ENCODE measurements at places on chromosomes 16 and 17.
A peak's percentile ranks its signal among the peaks of the same experiment; 100 is the strongest.

DNA sequence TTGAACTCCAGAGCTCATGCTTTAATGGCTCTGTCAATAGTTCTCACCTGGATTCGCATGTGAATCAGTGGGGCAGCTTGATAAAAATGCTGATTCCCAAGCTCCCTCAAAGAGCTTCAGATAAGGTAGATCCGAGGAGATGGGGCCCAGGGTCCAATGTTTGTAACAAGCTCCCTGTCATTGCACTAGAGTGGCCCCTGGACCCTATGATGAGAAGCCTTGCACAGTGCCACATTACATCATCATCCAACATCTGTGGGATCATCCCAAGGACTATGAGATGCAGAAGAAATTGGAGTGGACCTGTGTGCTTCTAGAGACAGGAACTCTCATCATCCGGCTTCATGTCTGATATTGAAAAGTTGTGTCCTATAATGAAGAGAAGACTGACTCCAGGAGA, 340.8 kb downstream of the SHISA9 start:
- DNase-seq: no peak

DNA sequence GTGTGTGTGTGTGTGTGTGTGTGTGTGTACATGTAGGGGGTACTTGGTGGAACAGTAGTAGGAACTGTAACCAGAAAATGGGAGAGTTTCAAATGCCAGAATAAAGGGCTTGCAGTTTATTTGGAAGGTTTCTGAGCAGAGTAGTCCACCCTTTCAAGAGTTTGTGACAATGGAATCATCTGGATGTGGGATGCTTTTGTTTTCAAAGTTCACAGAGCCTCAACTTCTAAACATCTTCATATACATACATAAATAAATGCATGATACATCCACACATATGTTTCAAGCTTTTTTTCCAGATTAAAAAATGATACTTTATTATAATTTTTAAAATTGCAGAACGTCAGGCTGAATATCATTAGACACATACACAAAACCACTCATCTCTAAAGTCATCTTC, 2.4 kb upstream of the PKD1L3 start:
- DNase-seq: no peak

DNA sequence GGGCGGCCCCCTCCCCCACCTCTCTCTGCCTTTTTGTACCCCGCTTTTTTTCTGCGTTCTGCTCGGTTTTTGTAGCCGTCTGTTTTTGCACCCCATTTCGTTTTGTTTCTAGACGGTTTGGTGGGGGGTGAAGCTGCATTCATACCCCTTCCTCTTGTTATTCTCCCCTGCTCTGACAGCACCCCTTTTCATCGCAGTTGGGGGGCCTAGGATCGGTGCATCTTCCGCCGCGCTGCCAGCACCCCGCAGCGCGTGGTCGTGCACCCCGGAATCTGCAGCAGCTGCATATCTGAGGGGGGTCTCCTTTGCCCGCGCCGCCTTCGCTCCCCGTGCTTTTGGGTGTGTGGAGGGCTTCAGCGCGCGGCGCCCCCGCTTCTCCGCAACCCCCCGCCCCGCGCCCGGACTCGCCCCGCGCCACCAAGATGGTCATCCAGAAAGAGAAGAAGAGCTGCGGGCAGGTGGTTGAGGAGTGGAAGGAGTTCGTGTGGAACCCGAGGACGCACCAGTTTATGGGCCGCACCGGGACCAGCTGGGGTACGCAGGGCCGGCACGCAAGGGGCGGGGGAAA, 455 bp downstream of the ATP1B2 start:
- DNase-seq: no peak

- no peak for DNase-seq
Measured at GRCh38 chr16:72722552-72722951, 325.4 kb downstream of the ZFHX3 start.

GRCh38 chr17:10871914-10872313, 34.0 kb upstream of the PIRT start:
- no peak for DNase-seq

DNA sequence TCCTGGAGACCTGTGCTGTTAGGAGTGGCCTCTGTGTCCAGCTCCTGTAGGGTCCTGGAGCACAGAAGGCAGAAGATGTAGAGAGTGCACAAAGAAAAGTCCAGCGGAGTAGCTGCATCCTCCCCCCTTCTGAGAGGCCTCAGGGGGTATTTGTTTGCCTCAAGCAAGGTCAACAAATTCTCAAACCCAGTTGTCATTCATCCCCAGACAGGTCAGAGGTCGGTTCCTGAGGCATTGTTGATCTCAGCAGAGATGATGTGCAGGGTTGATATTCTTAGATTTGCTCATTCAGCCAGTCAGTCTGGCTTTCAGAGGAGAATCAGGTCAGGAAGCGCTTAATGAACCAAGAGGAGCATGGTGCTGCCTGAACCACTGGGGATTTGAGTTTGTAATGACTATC, 8.3 kb upstream of the RBFOX1 start:
- DNase-seq: no peak

DNA sequence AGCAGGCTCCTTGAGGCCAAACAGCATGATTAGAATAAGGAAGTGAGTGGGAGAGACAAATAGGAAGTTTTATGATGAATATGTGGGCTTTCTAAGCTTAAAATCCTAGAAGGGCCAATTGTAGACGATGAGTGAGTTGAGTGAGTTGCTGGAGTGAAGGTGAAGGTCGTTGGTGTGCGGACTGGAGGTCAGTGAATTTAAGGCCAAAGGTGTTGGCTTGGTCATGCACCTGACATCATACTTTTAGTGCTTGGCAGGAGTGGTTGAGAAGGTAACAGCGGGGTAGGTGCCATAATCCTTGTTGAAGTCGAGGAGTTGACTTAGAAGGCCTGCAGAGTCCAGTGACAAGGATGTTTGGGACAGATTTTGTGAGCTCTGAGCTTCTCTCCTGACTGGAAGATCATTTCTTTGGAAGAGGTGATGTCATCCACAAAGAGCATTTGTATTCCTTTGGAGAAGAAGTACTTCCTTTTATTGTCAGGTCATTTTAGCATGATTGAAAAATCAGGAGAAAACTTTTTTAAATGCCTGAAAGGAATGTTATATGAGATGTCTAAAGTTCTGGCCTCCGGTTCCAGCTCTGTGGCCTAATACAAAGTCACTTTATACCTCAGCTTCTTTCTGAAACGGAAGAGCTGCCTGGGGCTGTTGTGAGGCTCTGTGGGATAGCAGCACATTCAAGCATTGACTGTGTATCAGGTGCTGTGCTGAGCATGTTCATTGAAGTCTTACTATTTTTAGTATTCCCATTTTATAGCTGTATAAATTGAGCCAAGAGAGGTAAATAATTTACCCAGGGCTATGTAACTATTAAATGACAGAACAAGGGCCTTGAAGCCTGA, 53.6 kb upstream of the TBX2 start:
- DNase-seq: no peak

GRCh38 chr17:980406-981291, 1.1 kb upstream of the NXN start:
- peak; percentile 61 for DNase-seq

DNA sequence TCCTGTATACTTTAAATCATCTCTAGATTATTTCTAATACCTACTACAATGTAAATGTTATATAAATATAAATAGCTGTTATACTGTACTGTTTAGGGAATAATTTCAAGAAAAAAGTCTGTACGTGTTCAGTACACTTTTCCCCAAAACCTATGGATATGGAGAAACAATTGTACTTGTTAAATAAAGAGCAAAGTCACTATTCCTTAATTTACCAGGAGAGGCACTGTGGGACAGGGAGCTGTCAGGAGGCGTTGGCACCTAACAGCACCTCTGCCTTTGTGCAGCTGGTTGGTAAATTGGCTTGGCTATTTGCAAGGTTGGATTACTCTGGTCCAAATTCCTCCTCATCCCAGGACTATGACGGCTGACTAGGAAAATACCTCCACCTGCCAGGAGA, 28.0 kb downstream of the CRHR1 start:
- no peak for DNase-seq

DNA sequence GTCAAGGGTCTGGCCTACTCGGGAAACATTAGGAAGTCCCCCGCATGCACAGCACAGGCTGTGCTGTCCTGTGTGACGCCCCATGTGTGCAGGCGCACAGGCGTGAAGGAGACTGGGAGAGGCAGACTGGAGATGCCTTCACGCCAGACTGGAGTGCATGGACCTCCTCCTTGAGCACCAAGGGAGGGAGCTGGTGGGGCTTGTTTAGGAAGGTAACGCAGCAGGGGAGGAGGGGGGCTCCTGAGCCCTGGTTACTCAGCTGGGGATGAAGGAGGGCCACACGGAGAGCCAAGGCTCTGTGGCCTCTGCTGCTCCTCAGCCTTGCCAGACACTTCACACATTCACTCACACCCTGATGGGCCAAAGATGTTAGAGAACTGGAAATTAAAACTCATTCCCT, 7.7 kb downstream of the HSDL1 start:
- DNase-seq: no peak

GRCh38 chr17:42281571-42282096, 5.4 kb upstream of the STAT5B start:
- no peak for DNase-seq
